ENCODE measurements at places on chromosomes 12 and 14. TPM values are rescaled to one million over a fixed set of nuclear protein-coding genes. Genes with fewer than 3 reads are reported as not detected.

CIROP gene
- total RNA-seq, result not detected

ACOT6 gene
- not detected for total RNA-seq

LRFN5 gene
- total RNA-seq, result not detected

PPP4R4 gene
- total RNA-seq, result not detected

ABCC9 gene
- 101 TPM for total RNA-seq

FAM222A gene
- 24.3 TPM for total RNA-seq

GUCY2C gene
- total RNA-seq, result not detected

C1R gene
- total RNA-seq, result 47.5 TPM

MTA1 gene
- total RNA-seq, result 29.0 TPM

KRT78 gene
- total RNA-seq, result not detected

MDM1 gene
- total RNA-seq, result 4.2 TPM

CLEC4C gene
- total RNA-seq, result not detected

HAL gene
- 0.59 TPM for total RNA-seq

C12orf56 gene
- total RNA-seq, result not detected

ACSM4 gene
- not detected for total RNA-seq

CLEC9A gene
- total RNA-seq, result not detected

NELL2 gene
- total RNA-seq, result 0.82 TPM

PRH2 gene
- not detected for total RNA-seq

TMEM179 gene
- not detected for total RNA-seq

DIO3 gene
- total RNA-seq, result not detected

GNB3 gene
- not detected for total RNA-seq

FAM90A1 gene
- not detected for total RNA-seq

SLC15A5 gene
- not detected for total RNA-seq

SLCO1B1 gene
- total RNA-seq, result not detected

NKX2-1 gene
- total RNA-seq, result not detected

FICD gene
- 3.3 TPM for total RNA-seq

DERA gene
- total RNA-seq, result 31.4 TPM

ESPL1 gene
- total RNA-seq, result not detected

MYF5 gene
- 5.3 TPM for total RNA-seq

SERPINA12 gene
- total RNA-seq, result not detected

DTX1 gene
- total RNA-seq, result 0.49 TPM
